DMS79 (cell line): ENCODE measurements at places on chromosomes 7 and 10.

GRCh38 chr7:144761493-144761892, 74.4 kb downstream of the TPK1 start:
- DNase-seq, result no peak

- peak; percentile 3 for DNase-seq
Measured at GRCh38 chr7:76063525-76063924, 15.6 kb downstream of the MDH2 start.

GRCh38 chr7:139687980-139688632, 89.7 kb downstream of the HIPK2 start:
- DNase-seq, result no peak

GRCh38 chr7:130492523-130493274, 814 bp downstream of the MEST start:
- no peak for DNase-seq

DNA sequence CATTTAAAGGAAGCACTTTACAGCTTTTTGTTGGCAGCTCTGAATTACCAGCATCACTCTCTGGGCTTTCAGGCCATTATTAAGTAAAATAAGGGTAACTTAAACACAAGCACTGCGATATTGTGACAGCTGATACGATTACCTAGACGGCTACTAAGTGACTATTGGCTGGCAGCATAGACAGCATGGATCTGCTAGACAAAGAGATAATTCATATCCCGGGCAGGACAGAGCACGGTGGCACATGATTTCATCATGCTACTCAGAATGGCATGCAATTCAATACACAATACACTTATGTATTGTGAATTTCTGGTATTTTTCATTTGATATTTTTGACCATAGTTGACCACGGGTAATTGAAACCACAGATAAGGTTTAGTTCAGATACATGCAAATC, 522.0 kb upstream of the LRRN3 start:
- DNase-seq, result no peak

GRCh38 chr7:107039199-107039900, 5.2 kb upstream of the PRKAR2B start:
- DNase-seq, result no peak
